ENCODE measurements at places on chromosomes 5 and 9.

- DNase-seq = no peak
Observed at GRCh38 chr5:143665866-143666265, 146.1 kb upstream of the HMHB1 start.

DNA sequence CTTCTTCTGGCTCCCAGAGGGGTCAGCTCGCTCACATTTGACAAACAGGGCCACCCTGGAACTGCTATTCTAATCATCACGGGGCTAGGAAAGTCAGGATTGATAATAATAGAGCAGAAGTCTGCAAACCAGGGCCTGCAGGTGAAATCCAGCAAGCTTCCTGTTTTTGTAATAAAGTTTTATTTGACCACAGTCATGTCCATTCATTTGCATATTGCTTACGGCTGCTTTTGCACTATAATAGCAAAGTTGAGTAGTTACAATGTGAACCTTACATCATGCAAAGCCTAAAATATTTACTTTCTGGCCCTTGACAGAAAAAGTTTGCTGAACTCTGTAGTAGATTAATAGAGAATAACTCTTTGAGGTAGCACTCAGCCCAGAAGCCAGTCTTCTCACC is 63.2 kb upstream of the CTXN3 start:
- no peak for DNase-seq

- DNase-seq = no peak
Observed at GRCh38 chr9:37034305-37034937, 353 bp upstream of the PAX5 start.

GRCh38 chr5:72815580-72816283 is 729 bp upstream of the TNPO1 start:
- DNase-seq = peak; percentile 50
